ENCODE measurements at places on chromosomes 2 and 18.

- DNase-seq: no peak
Observed at GRCh38 chr18:58615140-58616132, 13.5 kb downstream of the ALPK2 start.

DNA sequence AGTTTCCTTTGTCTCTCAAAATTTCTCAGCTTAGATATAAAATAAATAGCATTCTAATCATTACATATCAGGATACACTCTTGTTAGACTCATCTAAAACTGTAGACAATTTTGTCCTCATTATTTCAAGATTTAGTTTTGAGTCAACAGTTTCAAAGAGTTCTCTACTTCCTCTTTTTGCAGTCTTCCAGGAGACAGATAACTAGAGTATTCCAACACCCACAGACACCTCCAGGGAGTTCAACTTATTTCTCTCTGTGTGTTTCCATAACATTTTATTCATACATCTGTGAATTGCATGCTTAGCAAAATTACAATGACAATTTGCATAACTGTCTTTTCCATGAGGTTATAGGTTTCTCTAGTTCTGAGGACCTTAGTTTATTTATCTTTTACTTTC lies 166.6 kb upstream of the HNMT start:
- DNase-seq: no peak

DNA sequence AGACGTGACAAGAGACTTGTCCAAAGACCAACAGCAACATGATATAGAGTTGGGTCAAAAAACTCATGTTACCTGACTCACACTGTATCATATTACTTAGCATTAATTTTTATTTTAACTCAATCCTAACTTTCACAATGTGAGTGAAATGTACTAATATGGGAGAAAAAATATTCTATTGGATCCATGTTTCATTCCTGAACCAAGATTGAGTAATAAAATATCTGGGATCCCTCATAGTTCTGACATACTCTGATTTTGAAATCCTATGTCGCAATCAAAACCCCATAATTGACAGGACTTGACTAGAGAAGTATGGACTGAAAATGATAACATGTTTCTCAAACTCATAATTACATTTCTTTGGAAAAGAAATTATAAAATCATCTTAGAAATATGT lies 190.4 kb downstream of the RIT2 start:
- no peak for DNase-seq

DNA sequence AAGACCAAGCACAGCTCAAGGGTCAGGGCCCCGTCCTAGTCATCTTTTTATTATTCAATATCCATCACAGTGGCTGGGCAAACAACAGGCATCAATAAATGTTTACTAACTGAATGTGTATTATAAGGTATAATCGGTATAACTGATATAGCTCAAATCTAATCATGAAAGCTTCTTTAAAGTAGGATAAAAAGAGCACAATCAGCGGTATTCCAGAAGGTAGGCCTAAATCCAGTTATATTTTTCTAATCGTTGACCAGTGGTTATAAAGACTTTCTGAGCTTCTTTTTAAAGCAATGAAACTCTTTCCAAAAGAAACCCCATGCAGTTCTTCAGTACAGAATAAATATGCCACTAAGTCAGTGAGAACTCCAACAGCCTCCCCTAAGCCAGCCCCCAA lies 92.1 kb downstream of the SMAD2 start:
- no peak for DNase-seq

DNA sequence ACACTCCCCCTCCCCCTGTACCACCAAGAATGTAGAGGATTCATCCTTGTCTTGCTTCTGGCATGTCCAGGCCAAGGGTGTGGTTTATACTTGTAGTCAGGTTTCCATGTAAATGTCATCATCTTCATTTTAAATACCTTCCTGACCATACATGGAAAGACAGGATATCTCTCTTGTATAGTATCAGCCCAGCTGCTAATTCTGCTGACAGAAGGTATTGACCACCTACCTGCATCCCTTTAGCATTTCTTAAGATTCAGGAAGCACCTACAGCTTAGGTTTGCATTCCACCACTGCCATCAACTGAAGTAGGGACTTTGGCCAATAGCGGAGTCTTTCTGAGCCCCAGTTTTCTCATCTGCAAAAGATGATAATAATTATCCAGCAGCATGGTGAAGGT lies 22.9 kb upstream of the FSHR start:
- no peak for DNase-seq

GRCh38 chr2:188345020-188345419 lies 53.3 kb downstream of the GULP1 start:
- DNase-seq: no peak

DNA sequence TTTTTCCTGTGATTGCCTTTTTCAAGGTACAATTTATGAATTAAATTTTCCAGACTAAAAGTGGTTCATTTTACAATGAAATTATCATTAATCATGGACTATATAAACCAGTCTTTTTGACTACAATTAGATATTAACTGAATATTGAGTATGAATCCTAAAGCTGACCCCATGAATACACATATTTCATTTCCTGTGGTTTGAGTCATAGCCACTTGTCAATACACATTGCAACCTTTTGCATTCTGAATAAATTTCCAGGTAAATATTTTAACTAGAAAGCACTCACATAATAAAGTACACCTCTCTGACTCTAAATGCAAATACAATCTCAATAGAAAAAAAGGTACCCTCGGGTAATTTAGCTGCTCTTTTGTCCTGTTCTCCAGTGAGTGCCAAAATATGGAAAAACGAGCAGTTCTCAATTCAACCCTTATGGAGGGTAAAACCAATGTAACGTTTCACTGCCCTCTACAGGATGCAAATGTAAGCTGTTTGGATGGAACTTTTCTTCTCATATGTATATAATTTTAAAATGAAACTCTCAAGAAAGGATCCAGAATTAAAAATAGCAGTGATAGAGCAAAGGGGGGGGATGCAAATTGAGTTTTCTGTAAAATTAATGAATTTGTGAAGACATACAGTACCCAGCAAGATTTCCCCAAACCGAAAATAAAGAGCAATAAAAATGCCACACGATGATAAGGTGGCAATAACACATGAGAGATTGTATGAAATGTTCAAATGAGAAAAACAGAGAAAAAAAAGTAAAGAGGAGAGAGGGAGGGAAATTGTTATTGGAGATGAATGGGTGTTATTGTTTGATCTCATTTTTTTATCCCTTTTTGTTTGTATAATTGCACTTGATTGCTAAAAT lies 1795.7 kb upstream of the PIK3C3 start:
- peak; percentile 6 for DNase-seq
